Activated T-helper 1 cell treated with anti-CD3 and anti-CD28 coated beads, Interleukin-12 subunit alpha, Interleukin-12 subunit beta, Interleukin-2, Interleukin-4 antibody, amounts not matched to agents 30 ng/mL and 10 ng/mL and 1 ng/mL, durations not matched to agents 14 hours and 24 hours and 36 hours (primary cell): ENCODE measurements at places on chromosomes 4 and X. TPM values are rescaled to one million over a fixed set of nuclear protein-coding genes. Genes with fewer than 3 reads are reported as not detected.

EPHA5 gene
- not detected in 2 replicates for total RNA-seq

RPS6KA6 gene
- not detected in 2 replicates for total RNA-seq

S100G gene
- total RNA-seq, result not detected in 2 replicates

PHOX2B gene
- not detected in 2 replicates for total RNA-seq

HGFAC gene
- total RNA-seq, result not detected in 2 replicates

- H3K4me1 ChIP-seq, result peaks cover 7% of the 10 kb centered on the region
- no peak for DNase-seq
- no peak overlapping the region for H3K27ac ChIP-seq
- no peak overlapping the region for H3K4me3 ChIP-seq
- H3K27me3 ChIP-seq, result peaks cover 4% of the 10 kb centered on the region
Measured at GRCh38 chr4:183333983-183334382, 11.8 kb upstream of the CLDN24 start.

DNA sequence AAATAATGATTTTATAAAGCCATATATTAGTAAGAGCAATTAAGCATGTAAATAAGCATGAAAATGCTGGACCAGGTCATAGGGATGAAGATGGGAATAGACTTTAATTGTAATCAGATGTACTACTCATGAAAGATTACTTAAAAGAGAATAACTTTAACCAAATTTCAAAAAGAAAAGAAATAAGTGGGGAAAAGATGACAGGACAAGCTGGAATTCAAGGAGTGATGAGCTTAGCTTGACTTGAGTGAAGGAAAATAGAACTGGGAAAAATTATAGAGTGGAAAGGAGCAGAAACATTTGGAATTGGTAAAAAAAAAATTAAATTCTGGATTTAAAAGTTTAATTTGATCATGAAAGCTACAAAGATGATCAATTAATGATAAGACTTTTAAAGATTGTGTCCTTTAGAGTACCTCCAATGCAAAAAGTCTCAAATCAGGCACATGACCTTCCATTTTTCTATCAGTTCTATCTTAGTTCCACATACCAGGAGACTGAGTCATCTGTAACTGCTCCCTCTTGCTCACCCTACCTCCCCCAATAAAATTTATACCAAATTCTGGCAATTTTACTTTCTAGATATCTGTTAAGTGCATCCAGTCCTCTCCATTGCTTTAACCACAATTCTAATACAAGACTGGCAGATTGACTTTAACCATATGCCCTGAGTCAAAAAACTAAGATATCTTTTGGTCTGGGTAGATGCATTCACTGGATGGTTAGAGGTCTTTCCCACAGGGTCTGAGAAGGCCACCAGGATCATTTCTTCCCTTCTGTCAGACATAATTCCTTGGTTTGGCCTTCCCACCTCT is 56.4 kb upstream of the SLIT2 start:
- no peak overlapping the region for H3K27ac ChIP-seq
- no peaks in the 10 kb centered on the region for H3K36me3 ChIP-seq
- DNase-seq, result no peak
- no peaks in the 10 kb centered on the region for H3K4me1 ChIP-seq
- no peak overlapping the region for H3K4me3 ChIP-seq

DNA sequence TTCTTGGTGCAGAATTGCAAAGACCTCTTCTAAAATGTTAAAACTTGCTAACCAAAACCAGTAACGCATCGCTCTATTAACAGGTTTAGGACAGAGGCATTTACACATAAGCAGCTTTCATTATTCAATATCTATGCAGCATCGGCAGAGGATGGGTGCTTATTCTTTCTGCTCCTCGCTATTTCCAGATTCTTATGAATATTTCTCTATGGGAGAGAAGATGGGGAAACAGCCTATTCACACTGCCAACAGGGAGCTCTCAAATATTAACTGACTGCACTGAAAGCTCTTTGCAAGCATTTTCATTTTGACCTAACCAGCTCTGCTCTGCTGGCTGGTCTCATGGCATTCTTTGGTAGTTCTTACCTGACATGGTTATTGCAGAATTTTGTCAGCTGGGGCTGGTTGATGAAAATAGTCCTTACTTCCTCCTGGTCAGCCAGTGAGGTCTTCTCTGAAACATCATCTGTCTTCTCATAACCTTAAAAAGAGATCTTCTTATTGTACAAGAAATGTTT is 30.2 kb downstream of the ATP8A1 start:
- no peak overlapping the region for H3K4me3 ChIP-seq
- DNase-seq, result no peak
- peaks cover 34% of the 10 kb centered on the region for H3K4me1 ChIP-seq
- peaks cover 26% of the 10 kb centered on the region for H3K36me3 ChIP-seq
- no peaks in the 10 kb centered on the region for H3K27me3 ChIP-seq

GRCh38 chr4:109183931-109184490 is 118.4 kb downstream of the COL25A1 start:
- H3K36me3 ChIP-seq, result no peaks in the 10 kb centered on the region
- H3K27me3 ChIP-seq, result no peaks in the 10 kb centered on the region
- H3K27ac ChIP-seq, result no peak overlapping the region

DNA sequence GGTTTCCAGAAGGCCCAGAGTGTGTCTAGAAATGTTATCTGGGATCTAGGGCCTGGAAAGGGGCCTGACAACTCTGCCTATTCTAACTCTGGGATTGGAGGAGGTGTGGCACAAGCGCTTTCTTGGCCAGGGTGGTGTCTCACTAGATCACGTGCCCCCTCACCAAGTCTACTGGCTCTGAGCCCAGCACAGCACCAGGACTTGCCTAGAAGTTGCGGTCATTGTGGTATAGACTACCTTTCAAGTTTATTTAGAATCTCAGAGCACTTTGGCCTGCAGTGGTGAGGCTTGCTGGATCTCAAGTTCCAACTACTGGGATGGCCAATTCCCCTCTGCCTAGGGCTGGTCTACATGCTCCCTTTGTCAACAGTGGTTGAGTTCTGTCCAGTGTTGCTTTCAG is 223.3 kb upstream of the MAGEB2 start:
- no peak for DNase-seq
- H3K27ac ChIP-seq, result no peak overlapping the region
- no peaks in the 10 kb centered on the region for H3K36me3 ChIP-seq
- no peak overlapping the region for H3K4me3 ChIP-seq
- no peaks in the 10 kb centered on the region for H3K27me3 ChIP-seq
- no peaks in the 10 kb centered on the region for H3K4me1 ChIP-seq

DNA sequence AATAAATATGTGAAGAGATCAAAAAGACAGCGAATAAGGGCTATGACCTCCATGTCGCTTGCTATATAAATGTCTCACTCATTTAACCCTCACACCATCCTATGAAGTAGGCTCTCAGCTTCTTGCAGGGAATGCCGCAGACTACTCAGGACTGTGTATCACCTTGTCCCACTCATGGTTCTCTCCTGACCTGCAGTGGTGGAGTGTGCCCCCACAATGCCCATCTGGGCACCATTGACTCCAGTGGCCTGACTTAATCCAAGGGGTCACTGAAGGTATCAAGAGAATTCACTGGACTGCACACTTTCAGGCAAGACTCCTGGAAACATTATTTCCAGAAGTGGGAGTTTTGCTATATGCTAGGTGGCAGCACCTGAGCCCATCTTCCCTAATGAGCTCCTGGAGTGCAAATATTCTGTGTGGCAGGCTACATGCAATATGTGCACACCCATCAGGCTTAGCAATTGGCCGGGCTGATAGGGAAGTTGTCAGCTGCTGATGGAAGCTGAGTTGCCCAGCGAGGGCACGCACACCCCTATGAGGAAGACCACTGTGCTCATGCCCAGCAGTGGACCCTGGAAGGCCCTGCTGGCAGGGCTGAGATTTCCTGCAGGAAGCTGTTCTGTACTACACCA is 8.2 kb upstream of the EFNB1 start:
- H3K4me3 ChIP-seq, result no peak overlapping the region
- H3K27me3 ChIP-seq, result peaks cover 5% of the 10 kb centered on the region
- H3K4me1 ChIP-seq, result peaks cover 4% of the 10 kb centered on the region
- H3K36me3 ChIP-seq, result no peaks in the 10 kb centered on the region
- DNase-seq, result no peak
- no peak overlapping the region for H3K27ac ChIP-seq

GRCh38 chr4:185589067-185589836 is 53.9 kb upstream of the PDLIM3 start:
- no peak overlapping the region for H3K27ac ChIP-seq
- H3K27me3 ChIP-seq, result peaks cover 39% of the 10 kb centered on the region
- DNase-seq, result no peak
- H3K4me1 ChIP-seq, result peaks cover 12% of the 10 kb centered on the region
- H3K4me3 ChIP-seq, result no peak overlapping the region

- no peak overlapping the region for H3K4me3 ChIP-seq
- H3K27me3 ChIP-seq, result peaks cover 4% of the 10 kb centered on the region
- no peak for DNase-seq
- no peaks in the 10 kb centered on the region for H3K36me3 ChIP-seq
- H3K27ac ChIP-seq, result no peak overlapping the region
Measured at GRCh38 chr4:183202523-183202922, 103.5 kb downstream of the WWC2 start.

GRCh38 chr4:98470831-98471230 is 187.6 kb downstream of the TSPAN5 start:
- peaks cover 72% of the 10 kb centered on the region for H3K4me1 ChIP-seq
- no peak overlapping the region for H3K27ac ChIP-seq
- H3K27me3 ChIP-seq, result no peaks in the 10 kb centered on the region
- DNase-seq, result no peak
- peaks cover 54% of the 10 kb centered on the region for H3K36me3 ChIP-seq

GRCh38 chr4:42513748-42514492 is 116.6 kb downstream of the SHISA3 start:
- no peak overlapping the region for H3K4me3 ChIP-seq
- H3K4me1 ChIP-seq, result no peaks in the 10 kb centered on the region
- no peaks in the 10 kb centered on the region for H3K36me3 ChIP-seq
- no peaks in the 10 kb centered on the region for H3K27me3 ChIP-seq
- H3K27ac ChIP-seq, result no peak overlapping the region

DNA sequence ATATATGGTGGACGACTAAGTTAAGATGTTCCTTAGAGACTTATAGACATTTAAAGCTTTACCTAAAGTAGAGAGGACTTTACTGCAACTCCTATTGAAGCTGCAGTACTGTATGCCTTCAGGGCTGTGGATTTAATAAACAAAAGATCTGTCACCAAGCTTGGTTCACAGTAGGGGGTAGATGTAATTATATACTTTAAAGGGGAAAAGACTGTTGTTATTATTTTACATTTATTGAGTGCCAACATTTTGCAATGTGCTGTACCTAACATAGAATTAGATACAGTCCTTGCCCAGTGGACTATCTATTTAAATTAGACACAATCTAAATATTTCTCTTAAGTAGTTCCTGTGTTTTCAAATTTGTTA is 67.2 kb downstream of the SLIT2 start:
- no peaks in the 10 kb centered on the region for H3K27me3 ChIP-seq
- DNase-seq, result no peak
- H3K27ac ChIP-seq, result no peak overlapping the region
- H3K4me3 ChIP-seq, result no peak overlapping the region

- peaks cover 3% of the 10 kb centered on the region for H3K4me1 ChIP-seq
- no peaks in the 10 kb centered on the region for H3K27me3 ChIP-seq
- peaks cover 10% of the 10 kb centered on the region for H3K36me3 ChIP-seq
- H3K27ac ChIP-seq, result no peak overlapping the region
Measured at GRCh38 chrX:103927030-103927429, 35.4 kb upstream of the TMSB15B start.

GRCh38 chr4:168453146-168453545 is 27.1 kb downstream of the DDX60L start:
- H3K27ac ChIP-seq, result no peak overlapping the region
- no peaks in the 10 kb centered on the region for H3K27me3 ChIP-seq
- peaks cover 23% of the 10 kb centered on the region for H3K4me1 ChIP-seq
- DNase-seq, result no peak
- peaks cover 57% of the 10 kb centered on the region for H3K36me3 ChIP-seq
- no peak overlapping the region for H3K4me3 ChIP-seq

DNA sequence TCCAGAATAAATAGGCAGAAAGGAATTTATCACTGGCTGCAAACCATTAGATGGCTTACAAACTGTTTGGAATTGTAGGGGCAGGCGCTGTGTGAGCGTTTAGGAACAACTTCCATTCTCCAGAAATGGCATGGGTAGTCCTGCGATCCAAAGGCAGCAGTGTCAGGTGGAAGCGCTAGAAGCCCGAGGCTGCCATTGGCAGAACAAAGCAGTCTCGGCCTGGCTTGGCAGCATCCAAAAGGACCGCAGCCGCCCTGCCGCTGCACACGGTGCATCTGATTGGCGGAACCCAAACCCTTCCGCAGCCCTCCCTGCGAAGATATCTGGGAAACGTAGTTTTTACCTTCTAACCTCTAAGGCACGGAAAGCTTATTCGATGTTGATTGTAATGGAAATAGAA is 23.6 kb upstream of the YTHDC1 start:
- H3K36me3 ChIP-seq, result no peaks in the 10 kb centered on the region
- H3K27me3 ChIP-seq, result peaks cover 17% of the 10 kb centered on the region
- H3K27ac ChIP-seq, result no peak overlapping the region
- H3K4me1 ChIP-seq, result peaks cover 23% of the 10 kb centered on the region
- H3K4me3 ChIP-seq, result peak overlapping the region; percentile 29

GRCh38 chrX:15242899-15243555 is 26.9 kb downstream of the ASB9 start:
- no peaks in the 10 kb centered on the region for H3K36me3 ChIP-seq
- no peak for DNase-seq
- no peaks in the 10 kb centered on the region for H3K4me1 ChIP-seq
- H3K4me3 ChIP-seq, result no peak overlapping the region
- no peak overlapping the region for H3K27ac ChIP-seq

DNA sequence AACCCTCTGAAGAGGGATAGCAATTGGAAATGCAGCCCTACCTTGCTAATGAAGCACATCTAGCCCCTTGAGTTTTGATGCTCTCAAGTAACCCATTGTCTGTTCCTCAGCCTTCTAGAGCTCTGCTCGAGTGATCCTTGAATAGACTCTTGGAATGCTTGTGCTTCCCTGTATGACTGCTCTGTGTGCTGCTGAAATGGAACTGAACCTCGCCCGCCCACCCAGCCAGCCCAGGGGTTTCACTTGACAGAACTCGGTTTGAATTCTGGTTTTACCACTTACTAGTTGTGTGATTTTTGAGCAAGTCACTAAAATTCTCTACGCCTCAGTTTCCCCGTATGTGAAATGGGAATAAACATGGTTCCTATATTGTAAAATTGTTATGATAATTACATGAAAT is 77.1 kb downstream of the MID2 start:
- DNase-seq, result no peak
- no peaks in the 10 kb centered on the region for H3K27me3 ChIP-seq
- H3K4me3 ChIP-seq, result no peak overlapping the region
- no peak overlapping the region for H3K27ac ChIP-seq
- H3K4me1 ChIP-seq, result no peaks in the 10 kb centered on the region

- H3K4me1 ChIP-seq, result no peaks in the 10 kb centered on the region
- no peaks in the 10 kb centered on the region for H3K36me3 ChIP-seq
- no peaks in the 10 kb centered on the region for H3K27me3 ChIP-seq
- DNase-seq, result no peak
Measured at GRCh38 chrX:34891391-34891790, 51.2 kb upstream of the FAM47B start.

- H3K27me3 ChIP-seq, result no peaks in the 10 kb centered on the region
- H3K36me3 ChIP-seq, result no peaks in the 10 kb centered on the region
- DNase-seq, result no peak
- H3K27ac ChIP-seq, result no peak overlapping the region
- no peaks in the 10 kb centered on the region for H3K4me1 ChIP-seq
Measured at GRCh38 chrX:150887906-150888465, 10.5 kb downstream of the CD99L2 start.
